ENCODE measurements at places on chromosomes 11 and 22.

- no peak for DNase-seq
These were observed 35.8 kb upstream of the MYRF start for GRCh38 chr11:61716478-61717285.

GRCh38 chr22:23305321-23305910 lies 125.1 kb downstream of the BCR start:
- DNase-seq: no peak

DNA sequence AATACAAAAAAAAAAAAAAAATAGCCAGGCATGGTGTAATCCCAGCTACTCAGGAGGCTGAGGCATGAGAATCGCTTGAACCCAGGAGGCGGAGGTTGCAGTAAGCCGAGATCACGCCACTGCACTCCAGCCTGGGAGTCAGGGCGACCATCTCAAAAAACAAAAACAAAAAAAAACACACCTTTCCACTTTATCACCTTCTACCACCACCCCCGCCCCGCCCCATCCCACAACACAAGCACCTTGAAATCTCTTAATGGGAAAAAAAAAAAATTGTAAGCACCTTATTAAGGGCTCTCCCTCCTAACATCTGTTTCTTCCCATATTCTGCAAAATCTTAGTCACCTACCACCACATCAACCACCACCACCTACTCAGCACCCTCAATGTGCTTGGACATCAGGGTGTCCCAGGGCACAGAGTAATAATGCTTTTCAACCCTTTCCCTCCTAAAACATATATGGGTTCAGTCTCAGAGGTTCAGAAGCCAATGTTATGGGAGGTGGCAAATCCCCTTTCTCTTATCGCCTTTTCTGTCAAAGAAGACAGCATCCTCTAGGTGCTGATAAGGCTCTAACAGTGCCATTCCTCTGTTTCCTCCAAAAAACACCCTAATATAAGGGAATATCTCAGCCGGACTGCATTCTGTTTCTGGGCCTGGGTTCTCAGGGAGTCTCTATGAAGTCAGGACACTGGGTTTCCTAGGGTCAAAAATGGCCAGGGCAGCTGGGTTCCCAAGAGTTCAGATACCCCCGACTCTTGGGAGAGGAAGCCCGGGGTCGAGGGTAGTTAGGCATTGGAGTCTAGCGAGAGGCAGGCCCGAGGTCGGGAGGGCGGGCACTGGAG lies 718 bp downstream of the INTS5 start:
- DNase-seq: no peak

DNA sequence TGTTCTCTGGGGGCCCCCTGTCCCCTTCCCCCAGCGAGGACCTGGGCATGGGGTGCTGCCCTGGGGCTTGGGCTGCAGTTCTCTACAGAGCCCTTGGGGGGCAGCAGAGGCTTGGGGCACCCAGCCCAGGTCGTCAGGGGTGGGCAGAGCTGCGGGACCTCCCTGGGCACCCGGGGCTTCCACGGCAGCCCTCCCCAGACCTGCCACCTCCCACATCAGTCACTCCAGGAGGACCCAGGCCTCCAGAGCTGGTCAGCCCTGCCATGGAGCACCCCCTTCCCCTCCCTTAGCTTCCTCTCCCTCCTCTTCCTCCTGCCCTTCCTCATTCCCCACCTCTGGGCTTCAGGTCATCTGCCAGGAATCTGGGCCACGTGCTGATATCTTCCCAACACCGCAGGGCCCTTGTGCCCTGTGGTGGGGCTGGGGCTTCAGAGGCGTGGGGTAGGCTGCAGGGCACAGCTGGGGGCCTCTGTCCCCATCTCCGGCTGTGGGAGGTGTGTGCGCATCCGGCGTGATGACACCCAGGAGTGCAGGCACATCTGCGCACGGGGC lies 5.8 kb downstream of the TSPAN4 start:
- no peak for DNase-seq

GRCh38 chr11:36253238-36253637 lies 36.0 kb downstream of the COMMD9 start:
- no peak for DNase-seq

- DNase-seq: no peak
These were observed 55.9 kb downstream of the ZC3H12C start for GRCh38 chr11:110148775-110149744.

DNA sequence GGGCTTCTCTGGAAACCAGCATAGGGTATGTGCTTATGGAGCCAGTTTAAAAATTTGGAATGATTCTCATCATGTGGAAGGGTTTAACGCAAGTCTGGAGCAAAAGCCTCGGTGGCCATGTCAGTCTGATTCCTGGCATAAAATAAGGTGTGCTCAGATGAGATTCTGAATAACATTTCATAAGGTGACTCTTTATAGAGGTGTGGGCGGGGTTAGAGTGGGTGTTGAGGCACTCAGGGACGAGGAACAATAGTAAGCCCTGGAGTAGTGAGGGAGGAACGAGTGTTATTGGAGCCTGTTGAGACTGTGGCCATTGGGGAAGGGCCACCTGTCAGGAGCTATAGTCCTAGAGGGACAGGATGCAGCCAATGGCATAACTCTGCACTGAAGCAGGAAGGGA lies 13.0 kb upstream of the KIRREL3 start:
- no peak for DNase-seq

DNA sequence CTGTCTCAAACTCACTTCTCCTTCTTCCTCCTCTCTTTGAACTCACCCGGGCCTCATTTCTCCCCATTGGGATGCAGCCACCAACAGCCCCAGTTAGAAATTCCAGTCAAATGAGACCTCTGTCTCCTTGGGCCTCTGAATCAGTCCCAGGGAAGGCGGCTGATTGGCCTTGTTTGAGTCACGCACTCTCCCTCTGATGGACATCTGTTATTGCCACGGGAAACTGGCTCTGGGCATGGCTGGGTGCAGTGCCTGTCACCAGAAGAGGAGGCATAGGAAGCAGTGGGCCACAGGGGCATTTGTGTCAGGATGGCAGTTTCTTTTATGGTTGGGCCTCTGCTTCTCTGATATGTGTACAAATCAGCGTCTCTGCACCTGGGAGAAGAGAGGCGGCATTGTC lies 9.6 kb upstream of the WNT11 start:
- DNase-seq: no peak

- peak; percentile 64 for DNase-seq
These were observed 32.7 kb downstream of the ARHGAP42 start for GRCh38 chr11:100719809-100720221.

- no peak for DNase-seq
These were observed 28.3 kb upstream of the RCN1 start for GRCh38 chr11:32062540-32062939.

DNA sequence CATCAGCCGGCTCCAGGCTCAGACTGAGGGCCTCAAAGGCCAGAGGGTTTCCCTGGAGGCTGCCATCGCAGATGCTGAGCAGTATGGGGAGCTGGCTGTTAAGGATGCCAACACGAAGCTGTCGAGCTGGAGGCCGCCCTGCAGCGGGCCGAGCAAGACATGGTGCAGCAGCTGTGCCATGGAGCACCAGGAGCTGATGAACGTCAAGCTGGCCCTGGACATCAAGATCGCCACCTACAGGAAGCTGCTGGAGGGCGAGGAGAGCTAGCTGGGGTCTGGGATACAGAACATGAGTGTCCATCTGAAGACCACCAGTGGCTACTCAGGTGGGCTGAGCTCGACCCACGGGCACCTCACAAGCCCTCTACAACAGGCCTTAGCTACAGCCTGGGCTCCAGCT lies 4.0 kb upstream of the SCUBE2 start:
- DNase-seq: no peak

- no peak for DNase-seq
These were observed 8.5 kb downstream of the SRRD start for GRCh38 chr22:26492220-26492619.

- no peak for DNase-seq
These were observed 4.0 kb downstream of the CARNS1 start for GRCh38 chr11:67419325-67420049.

GRCh38 chr11:21561581-21561980 lies 631.3 kb upstream of the ANO5 start:
- DNase-seq: peak; percentile 75

GRCh38 chr11:16814410-16815046 lies 76.1 kb downstream of the C11orf58 start:
- no peak for DNase-seq

- DNase-seq: no peak
These were observed 14.9 kb downstream of the EIF4ENIF1 start for GRCh38 chr22:31474743-31475142.

GRCh38 chr11:35398881-35399280 lies 20.5 kb downstream of the SLC1A2 start:
- DNase-seq: no peak

- DNase-seq: peak; percentile 37
These were observed 38.5 kb upstream of the GLYATL1 start for GRCh38 chr11:58900479-58901420.

GRCh38 chr11:12829131-12829530 lies 154.9 kb downstream of the TEAD1 start:
- DNase-seq: no peak

DNA sequence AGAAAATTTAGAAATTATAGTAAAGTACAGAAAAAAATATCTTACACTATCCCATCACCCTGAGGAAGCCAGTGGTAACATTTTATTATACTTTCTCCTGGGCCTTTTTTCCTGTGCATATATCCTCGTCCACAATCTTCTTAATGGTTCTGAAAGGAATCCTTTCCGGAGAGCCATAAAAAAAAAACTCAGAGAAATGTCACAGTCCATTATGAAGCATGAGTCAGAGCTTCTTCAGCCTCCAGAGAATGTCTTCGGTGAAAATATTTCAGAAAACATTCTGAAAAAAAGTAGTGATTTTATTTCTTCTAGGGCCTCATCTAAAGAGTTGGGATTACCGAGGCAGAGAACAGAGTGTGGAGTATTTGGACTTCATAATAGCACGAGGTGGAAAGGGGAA lies 163.4 kb downstream of the INSC start:
- no peak for DNase-seq

- DNase-seq: peak; percentile 87
These were observed 2.2 kb downstream of the PAK1 start for GRCh38 chr11:77471558-77472193.

DNA sequence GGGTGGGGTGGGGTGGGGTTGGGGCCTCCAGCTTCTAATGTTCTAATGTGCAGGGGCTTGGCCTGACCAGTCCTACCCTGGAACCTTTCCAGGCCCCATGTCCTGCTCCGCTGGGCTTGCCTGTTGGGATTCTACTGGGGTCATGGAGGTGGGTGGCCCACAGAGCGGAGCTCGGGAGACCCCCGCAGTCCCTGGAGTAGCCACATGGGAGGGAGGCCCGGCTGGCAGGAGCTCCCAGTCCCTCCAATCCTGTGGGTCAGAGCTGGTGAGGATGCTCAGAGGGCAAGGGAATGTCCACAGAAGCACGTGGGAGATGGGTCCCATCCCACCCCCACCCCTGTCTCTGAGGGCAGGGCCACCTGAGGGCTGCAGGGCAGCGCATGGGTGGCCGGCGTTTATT lies 2.9 kb downstream of the SEPTIN5 start:
- no peak for DNase-seq

DNA sequence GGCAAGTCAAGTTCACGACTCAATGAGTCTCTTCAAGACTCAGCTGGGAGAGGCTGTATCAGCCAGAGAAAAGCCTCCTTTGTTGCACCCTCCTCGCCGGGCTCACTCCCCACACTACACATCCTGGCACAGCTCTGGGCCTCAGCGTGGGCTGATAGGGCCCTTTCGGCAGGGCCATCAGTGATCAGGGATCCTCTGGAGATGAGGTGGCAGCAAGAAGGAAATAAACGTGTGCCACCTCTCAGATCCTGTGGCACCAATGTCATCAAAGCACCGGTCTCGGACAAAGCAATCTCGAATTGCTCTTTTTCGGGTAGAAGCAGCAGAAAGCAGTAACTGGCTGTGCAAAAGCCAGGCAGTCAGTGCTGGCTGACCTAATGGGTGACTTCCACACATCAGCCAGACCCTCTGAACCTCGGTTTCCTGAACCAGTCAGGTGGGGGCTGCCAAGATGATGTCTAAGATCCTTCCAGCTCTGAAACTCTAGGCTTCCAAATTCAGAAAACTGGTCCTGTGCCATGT lies 2.1 kb downstream of the EHD1 start:
- no peak for DNase-seq

DNA sequence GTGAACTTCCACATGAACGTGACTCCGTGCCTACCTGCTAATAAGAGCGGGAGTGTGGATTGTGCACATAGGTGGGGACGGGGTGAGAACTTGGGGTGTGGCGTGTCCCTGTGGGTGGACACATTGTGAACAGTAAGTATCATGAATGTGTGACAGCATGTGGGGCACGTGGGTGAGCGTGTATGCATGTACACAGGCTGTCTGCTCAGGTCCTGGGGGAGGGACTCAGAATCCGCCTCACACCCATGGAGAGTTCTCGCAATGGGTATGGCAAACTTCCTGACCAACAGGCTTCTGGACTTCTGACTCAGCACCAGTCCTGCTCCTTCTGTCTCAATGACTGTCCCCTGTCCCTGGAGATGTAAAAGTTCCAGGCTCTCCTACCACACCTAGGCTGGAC lies 222.9 kb downstream of the ST3GAL4 start:
- DNase-seq: no peak

DNA sequence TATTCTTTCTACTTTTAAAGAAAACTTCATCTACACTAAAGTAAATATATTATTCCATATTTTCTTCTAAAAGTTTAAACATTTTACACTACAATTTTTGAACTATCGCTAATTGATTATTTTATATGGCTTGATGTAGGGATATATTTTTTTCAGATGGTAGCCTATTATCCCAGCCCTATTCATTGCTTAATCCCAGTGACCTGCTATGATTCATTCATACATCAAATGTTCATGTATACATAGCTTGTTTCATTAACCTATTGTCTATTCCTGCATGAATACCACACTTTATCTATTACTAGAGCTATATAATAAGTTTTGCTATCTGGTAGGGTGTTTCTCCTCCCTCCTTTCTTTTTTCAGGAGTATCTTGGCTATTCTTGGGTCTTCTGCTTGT lies 5.0 kb upstream of the ROBO4 start:
- DNase-seq: no peak

GRCh38 chr11:121443688-121444275 lies 8.3 kb upstream of the SORL1 start:
- DNase-seq: no peak

DNA sequence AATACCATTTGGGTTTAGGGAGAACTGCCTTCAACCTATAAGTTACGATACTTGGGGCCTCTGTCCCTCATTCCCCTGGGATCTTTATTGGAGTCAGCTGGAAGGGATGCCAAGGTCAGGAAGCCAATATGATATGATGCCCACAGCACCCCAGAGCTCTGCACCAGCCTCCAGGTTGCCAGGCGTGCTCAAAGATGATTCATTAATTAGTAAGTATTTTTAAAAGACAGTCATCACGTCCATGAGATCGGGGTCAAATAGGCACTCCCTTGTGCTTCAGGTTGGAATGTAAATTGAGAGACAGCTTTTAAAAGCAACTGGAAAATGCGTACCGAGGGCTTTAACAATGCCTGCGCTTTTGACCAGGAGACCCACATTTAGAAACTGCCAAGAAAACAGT lies 57.0 kb upstream of the CD5 start:
- no peak for DNase-seq

- no peak for DNase-seq
These were observed at the start of gene NNMT for GRCh38 chr11:114295676-114296604. TSS of gene NNMT (plus strand) at chr11:114296399. CDS start at chr11:114296557, 158 bp downstream.

Data from LoVo (cell line).